RKO (cell line): ENCODE measurements at places on chromosomes 2 and 18.

- no peak for DNase-seq
Observed at GRCh38 chr2:170224692-170225294, 46.8 kb downstream of the MYO3B start.

DNA sequence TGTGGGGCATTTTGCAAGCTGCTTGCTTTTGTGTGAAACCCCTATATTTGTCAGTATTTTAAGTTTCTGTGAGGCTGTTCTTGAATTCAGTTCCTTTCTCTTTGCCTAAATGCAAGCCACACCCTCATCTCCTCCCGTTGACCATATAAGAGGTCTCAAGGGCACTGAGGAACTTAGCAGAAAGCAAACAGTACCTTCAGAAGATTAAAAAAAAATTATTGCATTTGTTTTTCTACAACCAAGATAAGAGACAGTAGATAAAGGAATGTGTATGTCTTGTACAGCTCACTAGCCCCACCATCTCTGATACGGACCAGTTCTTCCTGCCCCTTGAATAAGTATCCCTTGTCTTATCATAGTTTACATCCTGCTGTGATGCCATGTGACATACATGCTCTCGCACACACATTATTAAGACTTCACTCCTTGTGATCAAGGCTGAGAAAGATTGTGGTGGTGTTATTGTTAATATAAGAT lies 64.2 kb downstream of the NPAS2 start:
- no peak for DNase-seq

- peak; percentile 60 for DNase-seq
Observed at GRCh38 chr2:55862673-55863390, 60.8 kb downstream of the EFEMP1 start.

GRCh38 chr18:50819728-50820378 lies at the start of gene MRO:
MRO (minus strand) TSS chr18:50820016; CDS start chr18:50809400, 10,616 bp downstream.
- DNase-seq, result peak; percentile 72

DNA sequence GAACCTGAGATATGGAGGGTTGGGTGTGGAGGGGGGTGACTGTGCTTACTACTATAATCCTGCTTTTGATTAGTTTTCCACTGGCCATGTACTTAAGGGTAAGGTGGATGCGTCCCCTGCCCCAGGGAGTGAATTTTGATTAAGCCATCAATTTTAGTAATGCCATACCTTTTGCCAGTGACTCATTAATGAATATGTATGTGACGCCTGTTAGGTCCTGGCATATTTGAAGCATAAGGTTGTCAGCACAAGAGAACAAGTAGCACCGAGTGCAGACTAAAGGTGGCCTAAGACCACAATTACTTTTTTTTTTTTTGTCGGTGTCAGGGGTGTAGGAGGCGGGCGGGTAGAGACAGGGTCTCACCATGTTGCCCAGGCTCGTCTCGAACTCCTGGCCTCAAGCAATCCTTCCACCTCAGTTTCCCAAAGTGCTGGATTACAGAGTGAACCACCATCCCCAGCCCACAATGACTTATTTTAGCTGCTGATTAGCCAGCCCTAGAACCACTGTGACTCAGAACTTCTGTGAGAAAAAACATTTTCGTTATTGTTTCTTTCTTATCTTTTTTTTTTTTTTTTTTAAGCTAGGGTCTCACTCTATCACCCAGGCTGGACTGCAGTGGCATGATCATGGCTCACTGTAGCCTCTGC lies 7.0 kb downstream of the TANC1 start:
- no peak for DNase-seq
